AG08395 (cell line): ENCODE measurements at places on chromosomes 12 and 14.

GRCh38 chr14:83709116-83709515 is 1820.8 kb upstream of the FLRT2 start:
- DNase-seq: no peak

DNA sequence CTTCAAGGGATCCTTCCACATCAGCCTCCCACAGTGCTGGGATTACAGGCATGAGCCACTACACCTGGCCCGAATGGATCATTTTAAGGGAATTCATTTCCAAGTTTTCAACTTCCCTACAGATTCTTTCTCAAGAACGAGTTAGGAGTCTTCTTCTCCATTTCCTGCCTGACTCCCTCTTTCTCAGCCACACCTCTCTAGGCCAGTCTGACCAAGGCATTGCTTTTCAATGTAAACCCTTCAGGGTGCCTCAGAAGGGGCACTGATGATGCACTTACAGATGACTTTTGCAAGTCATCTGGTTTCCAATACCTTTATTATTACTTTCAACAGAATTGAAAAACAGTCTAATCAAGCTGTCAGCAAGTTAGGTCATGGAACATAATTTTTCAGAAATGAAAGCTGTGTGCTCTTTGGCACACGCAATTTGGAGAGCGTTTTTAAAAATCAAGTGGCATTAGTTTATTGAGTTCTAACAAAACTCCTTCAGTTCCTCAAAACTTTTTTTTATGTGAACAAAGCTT is 47.2 kb downstream of the SVOP start:
- no peak for DNase-seq

DNA sequence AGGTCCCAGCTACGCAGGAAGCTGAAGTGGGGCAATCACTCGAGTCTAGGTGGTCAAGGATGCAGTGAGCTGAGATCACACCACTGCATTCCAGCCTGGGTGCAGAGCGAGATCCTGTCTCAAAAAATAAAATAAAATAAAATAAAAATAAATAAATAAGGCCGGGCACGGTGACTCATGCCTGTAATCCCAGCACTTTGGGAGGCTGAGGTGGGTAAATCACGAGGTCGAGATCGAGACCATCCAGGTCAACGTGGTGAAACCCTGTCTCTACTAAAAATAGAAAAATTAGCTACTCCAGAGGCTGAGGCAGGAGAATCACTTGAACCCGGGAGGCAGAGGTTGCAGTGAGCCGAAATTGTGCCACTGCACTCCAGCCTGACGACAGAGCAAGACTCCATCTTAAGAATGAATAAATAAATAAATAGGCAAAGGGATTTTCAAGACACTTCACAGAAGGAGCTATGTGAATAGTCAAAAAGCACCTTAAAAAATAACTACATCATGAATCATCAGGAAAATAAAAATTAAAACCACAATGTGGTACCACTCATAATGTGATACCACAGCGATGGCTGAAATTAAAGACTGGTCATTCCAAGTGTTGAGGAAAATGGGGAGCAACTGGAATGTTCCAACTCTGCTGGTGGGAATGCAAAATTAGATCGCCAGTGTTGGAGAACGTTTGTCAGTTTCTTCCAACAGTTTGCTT is 92.9 kb upstream of the TBX3 start:
- DNase-seq: peak; percentile 48

GRCh38 chr12:46674800-46675199 is 151.0 kb downstream of the SLC38A4 start:
- no peak for DNase-seq

DNA sequence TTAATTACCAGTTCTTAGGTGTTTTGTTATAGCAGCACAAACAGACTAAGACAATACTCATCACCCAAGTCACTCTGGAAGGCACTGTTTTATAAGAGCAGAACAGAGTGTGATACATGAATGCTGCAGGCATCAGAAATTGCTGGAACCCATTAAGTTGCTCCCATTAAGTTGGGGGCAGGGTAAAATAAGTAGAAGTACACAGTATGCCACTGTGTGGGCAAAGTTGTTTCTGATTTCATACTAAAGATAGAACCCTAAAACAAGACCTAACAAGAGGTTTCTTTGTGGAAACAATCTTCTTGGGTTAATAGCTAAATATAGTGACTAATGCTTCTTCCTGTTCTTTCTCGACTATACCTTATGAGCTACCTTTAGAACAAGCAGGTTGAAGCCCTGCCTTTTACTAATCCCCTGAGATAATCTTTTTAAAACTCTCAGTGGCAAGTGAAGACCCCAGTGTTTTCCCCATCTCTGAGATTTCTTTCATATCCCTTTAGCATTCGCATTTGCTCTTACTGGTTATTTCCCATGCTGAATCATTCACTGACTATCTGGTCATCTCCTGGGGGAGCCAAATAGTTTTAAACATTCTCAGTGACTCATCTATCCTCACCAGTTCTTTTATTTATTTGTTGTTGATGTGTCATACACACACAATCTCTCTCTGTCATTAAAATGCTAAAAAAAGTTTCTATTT is 52.3 kb downstream of the SOCS2 start:
- peak; percentile 92 for DNase-seq

- peak; percentile 94 for DNase-seq
Observed at GRCh38 chr12:2998789-2999264, 39.6 kb downstream of the TEAD4 start.

DNA sequence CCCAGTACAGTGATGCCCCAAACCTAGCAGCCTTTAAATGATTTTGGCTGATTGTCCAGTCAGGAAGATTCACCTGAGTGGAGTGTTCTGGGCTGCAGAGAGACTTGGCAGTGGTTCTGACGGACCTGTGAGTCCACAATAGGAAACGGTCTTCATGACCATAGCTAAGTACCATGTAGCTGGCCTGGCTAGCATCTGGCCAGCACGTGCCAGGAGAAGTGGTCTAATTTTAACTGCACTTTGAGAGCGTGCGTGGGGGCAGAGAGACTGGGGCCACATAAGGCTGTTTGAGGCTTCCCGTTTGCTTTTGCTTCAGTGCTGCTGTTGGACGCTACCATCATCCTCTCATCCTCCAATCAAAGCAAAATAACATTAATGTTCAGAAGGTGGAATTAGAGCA is 54.7 kb downstream of the PPM1A start:
- DNase-seq: no peak

DNA sequence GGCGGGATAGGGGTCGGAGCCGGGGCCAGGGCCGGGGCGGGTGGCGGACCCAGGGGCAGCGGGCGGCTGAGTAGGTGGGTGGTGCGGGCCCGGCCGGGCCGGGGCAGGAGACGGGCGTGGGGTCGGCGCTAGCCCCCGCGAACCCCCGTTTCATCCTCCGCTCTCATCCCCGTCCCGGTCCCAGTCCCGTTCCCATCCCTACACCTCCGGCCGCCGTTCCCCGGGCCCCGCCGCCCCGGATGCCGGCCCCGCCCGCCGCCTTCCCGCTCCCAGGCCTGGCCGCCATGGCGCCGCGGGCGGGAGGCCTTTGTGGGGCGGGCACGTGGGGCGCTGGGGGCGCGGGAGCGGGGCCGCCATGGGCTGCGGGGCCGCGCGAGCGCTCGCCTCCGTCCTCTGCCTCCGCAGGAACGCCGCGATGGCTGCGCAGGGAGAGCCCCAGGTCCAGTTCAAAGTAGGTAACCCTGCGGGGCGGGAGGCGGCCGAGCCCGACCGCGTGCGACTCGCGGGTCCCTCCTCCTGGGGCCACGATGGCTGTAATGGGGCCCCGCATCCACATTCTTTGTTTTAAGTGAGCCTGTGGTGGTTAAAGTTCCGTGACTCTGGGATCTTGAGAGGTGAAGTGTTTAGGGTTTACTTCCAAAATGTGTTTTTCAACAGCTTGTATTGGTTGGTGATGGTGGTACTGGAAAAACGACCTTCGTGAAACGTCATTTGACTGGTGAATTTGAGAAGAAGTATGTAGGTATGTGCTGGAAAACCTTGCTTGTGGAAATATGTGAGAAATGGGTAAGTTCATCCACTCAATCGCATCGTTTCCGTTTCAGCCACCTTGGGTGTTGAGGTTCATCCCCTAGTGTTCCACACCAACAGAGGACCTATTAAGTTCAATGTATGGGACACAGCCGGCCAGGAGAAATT is 572 bp downstream of the RAN start:
- DNase-seq: peak; percentile 46

GRCh38 chr12:43835264-43835655 is 621 bp upstream of the TMEM117 start:
- DNase-seq: no peak

DNA sequence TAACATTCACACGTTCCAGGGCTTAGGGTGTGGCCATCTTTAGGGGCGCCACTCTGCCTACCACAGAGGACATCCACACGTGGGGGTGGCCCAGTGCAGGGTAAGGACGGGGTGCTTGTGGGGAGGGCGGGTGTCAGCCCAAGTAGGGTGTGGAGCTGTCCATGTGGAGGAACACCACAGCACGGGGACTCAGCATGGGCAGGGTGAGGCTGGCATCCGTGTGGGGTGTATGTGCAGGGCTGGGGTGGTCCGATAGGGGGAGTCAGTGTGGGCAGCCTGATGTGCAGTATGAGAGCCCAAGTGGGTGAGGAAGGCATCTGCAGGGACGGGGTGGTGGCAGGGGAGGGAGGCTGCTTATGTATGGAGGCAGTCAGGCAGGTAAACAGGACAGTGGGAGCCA is 17.7 kb downstream of the PSMC1 start:
- no peak for DNase-seq

DNA sequence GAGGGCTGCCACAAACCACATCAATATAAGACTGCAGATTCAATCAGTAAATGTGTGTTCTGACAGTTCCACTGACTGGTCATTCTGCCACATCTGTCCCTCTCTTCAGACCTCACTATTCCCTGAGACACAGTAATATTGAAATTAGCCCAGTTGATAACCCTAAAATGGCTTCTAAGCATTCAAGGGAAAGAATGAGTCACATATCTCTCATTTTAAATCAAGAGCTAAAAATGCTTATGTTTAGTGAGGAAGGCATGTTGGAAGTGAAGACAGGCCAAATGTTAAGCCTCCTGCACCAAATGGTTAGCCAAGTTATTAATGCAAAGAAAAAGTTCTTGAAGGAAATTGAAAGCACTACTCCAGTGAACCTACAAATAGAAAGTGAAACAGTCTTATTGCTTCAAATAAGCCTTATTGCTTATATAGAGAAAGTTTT is 24.5 kb upstream of the KIF21A start:
- no peak for DNase-seq

DNA sequence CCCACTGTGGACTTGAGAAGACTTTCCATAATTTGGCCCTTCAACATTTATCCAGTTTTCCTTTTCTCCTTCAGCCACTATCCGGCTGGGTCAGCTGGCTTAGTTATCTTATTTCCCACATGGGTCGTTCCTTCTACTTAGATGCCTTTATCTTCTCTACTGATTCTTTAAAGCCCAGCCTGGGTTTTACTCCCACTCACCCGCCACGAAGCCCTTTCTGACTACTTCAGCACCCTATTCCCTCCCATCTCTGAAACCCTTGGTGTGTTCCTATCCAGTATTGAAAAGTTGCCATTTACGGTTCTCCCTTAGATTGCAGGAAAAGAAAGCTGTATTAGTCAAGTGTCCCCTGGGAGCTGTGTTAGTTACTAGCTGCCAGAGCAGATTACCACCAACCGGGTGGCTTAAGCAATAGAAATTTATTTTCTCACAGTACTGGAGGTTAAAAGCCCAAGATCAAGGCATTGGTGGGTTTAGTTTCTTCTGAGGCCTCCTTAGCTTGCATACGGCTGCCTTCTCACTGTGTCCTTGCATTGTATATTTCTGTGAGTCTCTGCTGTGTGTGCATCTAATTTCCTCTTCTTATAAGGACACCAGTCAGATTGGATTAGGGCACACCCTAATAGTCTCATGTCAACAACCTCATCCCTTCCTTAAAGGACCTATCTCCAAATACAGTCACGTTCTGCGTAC is 105.5 kb downstream of the GPATCH2L start:
- no peak for DNase-seq

DNA sequence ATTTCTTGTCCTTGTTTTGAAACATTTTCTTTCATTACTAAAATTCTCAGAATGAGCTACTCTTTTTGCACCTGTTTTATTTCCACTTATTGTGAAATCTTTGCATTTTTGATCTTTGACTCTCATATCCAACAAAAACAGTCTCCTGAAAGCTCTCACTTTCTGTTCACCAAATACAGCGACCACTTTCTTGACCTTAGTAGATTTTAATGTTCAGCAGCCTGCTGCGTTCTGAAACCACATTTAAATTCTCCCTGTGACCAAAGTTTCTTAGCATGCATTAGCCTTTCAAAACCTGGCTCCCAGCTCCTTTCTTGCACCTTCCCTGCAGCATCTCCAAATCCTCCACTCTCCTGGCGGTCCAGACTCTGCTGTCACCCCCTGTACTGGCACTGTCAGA is 404.4 kb upstream of the PDE3A start:
- DNase-seq: no peak

DNA sequence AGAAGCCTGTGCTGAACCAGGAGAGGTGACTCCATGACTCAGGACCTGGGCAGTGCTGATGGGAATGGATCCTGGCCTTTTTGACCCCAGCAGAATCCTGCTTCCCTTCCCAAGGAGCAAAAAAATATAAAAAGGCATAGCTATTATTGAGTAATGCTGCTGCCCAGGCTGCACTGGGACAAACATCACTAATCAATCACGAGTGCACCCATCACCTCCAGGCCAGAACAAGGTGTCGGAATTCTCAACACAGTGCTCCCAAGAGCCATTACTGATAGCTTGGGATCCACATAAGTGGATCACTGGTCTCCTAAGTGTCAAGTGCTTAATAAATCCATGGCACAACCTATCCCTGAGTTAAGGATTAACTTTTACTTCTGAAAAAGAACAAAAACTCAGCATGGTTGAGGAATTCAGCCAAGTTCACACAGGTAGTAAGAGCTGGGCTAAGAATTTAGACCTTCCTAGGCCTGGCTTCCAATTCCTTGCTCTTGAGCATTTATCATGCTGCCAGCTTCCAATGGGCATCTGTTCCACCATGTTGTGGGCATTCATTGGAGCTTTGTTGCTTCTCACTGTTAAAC is 31.9 kb downstream of the IRF2BPL start:
- no peak for DNase-seq

- DNase-seq: no peak
Observed at GRCh38 chr12:93758801-93759373, 81.7 kb downstream of the CRADD start.

GRCh38 chr14:77691259-77691658 is 16.6 kb downstream of the ALKBH1 start:
- DNase-seq: no peak

GRCh38 chr12:94091624-94092023 is 56.8 kb upstream of the PLXNC1 start:
- DNase-seq: no peak

- DNase-seq: peak; percentile 46
Observed at GRCh38 chr12:122891661-122892525, 4.0 kb downstream of the VPS37B start.

DNA sequence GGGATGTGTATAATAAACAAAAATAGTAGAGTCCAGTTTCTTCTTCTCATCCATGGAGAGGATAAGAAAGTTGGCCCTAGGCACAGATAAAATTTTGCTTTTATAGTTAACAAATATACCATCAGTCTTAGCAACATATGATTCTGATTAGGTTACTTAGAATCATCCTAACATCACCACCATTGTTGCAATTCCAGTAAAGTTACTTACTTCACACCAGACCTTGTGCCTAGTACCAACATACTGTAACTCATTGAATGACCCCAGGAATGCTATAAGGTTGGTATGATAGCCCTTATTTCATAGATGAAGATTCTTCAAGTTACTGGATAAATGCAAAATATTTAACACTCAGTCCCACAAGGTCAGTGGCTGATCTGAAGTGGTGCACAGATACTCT is 183.8 kb upstream of the ATP2B1 start:
- DNase-seq: no peak
